Fibroblast of skin of left biceps (primary cell): ENCODE measurements at places on chromosomes 4 and X.

DNA sequence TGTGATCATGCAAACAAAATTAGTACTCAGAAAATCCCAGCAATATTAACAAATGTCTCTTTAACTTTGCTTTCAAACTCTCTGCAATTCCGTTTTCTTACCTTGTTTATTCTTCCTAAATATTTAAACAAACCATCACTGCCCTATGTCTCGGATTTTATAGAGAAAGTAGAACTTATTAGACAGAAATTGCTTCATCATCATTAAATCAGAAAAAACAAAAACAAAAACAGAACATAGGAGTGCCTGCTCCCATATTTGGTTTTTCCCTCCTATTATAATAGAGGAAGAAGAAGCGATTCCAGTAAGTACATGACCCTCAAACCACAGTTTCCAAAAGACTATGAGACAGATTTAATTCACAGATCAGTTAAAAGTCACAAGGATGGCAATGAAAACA, 1228.0 kb downstream of the RPA4 start:
- no peak for DNase-seq

DNA sequence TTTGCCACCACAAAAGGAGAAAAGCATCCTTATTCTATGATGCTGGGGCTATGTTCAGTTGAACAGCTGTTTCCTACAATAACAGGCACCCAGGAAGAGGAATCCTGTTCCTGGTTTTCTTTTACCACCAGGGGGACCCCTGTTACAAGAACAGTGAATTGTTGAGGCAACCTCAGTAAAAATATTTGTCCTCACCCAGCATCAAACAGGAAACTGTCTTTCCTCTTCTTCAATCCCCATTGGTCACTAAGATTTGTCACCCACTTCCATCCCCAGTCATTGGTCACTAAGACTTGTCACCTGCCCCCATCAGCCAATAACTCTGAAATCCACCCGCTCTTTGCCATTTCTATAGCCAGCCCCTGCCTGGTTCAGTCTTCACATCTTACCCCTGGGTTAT, 143.5 kb upstream of the GALNT7 start:
- peak; percentile 19 for DNase-seq

GRCh38 chr4:6591781-6592180, 16.8 kb downstream of the MAN2B2 start:
- DNase-seq = no peak

DNA sequence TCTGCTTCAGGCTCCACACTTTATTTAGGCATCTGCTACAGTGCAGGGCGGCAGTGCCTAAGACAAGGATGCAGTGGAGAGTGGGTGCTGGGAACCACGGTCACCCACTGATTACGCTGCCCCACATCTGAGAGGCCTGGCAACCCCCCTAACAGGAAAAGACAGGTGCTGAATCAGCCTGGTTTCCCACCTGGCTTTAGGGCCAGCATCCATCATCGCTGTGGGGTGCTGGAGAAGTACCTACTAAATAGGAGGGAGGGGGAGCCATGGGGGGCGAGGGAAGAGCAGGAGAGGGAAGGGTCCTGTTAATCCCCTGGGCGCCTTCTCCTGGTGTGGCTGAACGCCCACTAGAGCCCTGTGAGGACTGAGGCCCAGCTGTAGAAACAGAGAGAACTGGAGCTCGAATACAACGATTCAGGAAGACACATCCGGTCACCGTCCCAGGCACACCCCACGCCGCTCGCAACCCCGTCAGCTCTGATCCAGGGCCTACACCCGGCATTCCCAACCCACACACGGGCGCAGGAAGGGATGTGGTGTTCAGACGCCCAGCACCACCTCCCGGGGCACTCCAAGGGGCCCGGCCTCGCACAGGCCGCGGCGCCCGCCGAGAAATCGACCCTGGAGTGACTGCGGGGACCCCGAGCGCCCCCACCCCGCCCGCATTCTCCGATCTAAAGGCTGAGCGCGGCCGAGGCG, 554 bp downstream of the DCTD start:
- no peak for DNase-seq
